Muscle of leg (tissue), 16 donors: ENCODE measurements at places on chromosomes 2 and 18. TPM values are rescaled to one million over a fixed set of nuclear protein-coding genes. Genes with fewer than 3 reads are reported as not detected.

DNA sequence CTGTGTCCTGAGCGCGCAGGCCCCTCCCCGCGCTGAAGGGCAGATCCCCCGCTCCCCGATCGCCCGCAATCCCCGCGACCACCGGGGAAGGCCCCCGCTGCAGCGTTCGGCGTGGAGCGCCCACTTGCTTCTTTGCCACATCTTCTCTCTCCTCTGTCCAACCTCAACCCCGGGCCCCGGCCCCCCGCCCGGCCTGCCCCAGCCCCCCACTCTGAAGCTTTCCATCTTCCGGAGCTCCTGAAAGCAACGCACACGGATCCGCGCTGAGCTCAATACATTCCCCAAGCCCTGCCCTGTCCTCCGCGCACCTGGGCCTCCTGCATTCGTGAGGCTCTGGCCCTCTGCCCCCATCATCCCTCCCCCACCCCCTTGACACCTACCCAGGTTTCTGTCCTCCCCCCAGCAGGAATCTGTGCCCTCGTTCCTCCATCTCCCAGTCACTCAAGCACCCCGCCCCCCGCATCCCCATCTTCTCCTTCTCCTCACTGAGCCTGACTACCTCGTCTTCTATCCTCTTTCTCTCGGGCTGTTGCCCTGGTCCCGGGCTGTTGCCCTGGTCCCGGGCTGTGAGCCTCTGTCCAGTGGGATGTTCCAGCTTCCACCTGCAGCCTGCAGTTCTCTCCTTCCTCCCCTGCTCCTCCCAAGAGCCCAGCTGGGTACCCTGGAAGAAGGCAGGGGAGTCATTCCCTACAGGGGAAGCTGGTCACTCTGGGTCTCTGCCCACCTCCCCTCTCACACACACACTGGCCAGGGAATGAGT is 7.8 kb downstream of the SPEG start:
- DNase-seq, result no peak

Gene EPB41L5
- 12.8 TPM for polyA plus RNA-seq

Gene SP9
- 0.10 TPM for polyA plus RNA-seq

Gene GALNT13
- 1.5 TPM for polyA plus RNA-seq
